ENCODE measurements at places on chromosomes 3 and 15.

GRCh38 chr15:78565097-78565950 lies at the start of gene CHRNA5:
TSS of gene CHRNA5 (plus strand) at chr15:78565520. CDS start at chr15:78565720, 200 bp downstream.
- peak; percentile 44 for DNase-seq

- no peak for DNase-seq
Measured at GRCh38 chr15:51263116-51263515, 75.3 kb downstream of the CYP19A1 start.

DNA sequence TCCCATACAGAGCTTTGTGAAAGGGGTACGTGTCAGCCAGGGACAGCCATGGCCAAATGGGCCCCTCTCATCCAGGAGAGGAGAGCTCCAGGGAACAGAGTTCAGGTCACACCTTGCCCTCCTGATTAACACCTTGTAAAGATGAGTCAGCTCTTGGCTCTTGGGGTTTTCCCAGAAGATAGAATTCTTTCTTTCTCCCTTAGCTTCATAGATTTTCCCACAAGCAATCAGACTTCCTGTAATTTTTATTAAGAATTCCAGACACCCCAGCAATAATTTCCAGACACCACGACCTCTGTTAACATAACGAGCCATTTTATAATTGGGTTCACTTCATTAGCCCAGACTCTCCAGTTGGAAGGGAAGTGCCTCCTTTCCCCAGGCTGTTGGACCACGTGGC lies 86.4 kb downstream of the LRTM1 start:
- no peak for DNase-seq

- no peak for DNase-seq
Measured at GRCh38 chr15:62941699-62942098, 100.8 kb upstream of the TPM1 start.

GRCh38 chr15:90955624-90956273 lies 1.1 kb downstream of the RCCD1 start:
- DNase-seq = no peak

DNA sequence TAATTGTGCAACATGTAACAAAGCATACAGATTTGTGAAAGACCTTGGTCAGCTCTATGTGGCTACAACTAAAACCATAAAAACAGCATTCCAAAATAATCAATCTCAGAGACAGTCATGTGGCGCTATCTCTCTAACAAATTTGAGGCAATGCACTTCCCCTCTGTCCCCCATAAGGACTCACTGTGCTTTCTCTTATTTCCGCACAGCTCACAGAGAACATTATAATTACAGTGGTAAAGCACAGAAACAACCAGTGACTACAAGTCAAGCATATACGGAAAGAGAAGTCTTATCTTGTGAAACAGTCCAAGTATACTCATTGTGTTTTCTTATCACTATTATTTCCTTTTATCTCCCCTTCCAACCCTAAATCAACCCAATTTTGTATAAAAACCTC lies 64.3 kb downstream of the RYK start:
- no peak for DNase-seq

DNA sequence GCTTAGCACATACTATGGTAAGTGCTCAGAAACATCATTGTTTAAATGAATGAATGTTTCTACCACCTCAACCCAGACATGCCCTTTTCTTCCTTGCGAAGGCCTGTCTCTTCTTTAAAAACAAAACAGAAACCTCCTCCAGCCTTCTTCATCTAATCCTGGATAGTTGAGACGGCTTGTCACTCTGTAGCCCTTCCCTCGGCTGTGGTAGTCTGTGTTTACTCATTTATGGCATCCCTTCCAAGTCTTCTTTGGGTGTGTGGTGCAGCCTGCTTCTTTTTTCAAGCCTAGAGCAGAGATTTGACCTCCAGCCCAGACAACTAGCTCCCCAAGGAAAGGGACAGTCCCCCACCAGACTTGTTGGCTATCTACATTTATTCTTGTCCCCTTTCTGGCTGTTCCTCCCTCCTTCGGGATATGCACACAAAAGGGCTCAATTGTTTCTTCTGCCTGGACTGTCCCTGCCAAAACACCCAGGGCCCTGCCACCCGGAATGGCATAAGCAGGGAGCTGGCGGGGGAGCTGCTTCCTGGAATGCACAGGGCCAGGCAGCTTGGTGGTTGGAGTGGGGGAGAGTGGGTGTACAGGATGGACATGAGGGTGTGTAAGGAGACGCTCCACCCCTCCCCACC lies 67.8 kb downstream of the ITGA11 start:
- no peak for DNase-seq

GRCh38 chr3:189720736-189721417 lies 89.7 kb downstream of the TP63 start:
- no peak for DNase-seq

- no peak for DNase-seq
Measured at GRCh38 chr3:100482176-100482575, 10.2 kb upstream of the TMEM45A start.

- no peak for DNase-seq
Measured at GRCh38 chr3:145219355-145220235, 941.4 kb downstream of the PLOD2 start.

DNA sequence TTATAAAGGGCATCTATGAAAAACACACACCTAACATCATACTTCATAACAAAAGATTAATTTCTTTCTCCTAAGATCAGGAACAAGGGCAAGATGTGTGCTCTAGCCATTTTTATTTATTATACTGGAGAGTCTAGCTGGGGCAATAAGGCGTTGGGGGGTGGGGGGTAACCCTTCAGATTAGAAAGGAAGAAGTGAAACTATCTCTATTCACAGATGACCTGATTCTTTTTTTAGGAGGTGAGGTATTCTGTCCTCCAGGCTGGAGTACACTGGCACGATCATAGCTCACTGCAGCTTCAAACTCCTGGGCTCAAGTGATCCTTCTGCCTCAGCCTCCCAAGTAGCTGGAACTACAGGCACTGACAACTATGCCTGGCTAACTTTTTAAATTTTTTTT lies 89.5 kb upstream of the MANF start:
- no peak for DNase-seq

GRCh38 chr3:50100386-50100785 lies 11.7 kb downstream of the RBM5 start:
- no peak for DNase-seq

DNA sequence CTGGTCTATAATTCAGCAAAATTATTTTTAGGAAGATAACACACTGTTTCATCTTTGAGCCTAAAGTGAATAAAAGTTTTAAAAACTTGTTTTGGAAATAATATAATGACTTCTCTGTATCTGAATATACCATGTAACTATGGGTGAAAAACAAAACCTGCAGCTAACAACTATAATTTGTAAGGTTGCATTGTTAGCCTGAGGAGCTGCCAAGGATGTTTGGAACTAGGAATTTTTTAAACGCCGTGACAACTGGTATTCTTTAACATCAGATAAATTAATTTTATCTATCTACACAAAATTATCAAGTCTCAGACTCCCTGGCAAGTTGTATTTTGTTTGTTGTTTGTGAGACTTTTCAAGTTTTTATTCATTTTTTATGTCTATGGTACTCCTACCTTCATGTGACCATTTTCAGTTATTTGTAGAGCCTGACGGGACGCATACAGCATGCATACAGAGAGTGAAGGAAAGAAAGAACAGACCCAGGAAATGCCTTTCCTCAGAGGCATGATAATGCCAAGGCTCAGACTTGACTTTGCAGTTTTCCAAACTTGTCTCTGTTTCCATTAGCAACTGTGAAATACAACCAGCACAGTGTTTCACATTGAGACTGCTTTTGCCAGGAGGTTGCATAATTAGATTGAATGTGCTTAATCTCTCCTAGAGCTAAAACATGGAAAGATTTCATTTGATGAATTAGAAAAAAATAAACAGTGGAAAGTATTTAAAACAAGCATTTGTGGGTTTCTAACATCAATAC lies 60.8 kb upstream of the ARHGEF26 start:
- peak; percentile 27 for DNase-seq

DNA sequence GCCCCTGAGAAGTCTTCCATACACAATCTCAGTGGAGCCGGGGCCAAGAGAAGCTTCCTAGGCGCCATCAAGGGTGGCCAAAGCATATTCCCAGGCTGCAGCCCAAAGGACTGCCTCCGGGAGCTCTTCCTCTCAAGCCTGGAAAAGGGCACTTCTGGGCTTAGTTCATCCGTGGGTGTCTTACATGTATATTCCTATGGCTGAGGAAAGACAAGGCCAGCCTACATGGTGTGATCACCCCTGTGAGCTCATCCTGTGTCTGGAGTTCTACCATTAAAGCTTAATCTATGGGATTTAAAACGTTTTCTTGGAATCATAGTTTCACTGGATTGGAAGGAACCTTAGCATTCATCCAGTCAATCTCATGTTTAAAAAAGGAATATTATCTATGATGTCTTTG lies 21.9 kb upstream of the TIMP4 start:
- DNase-seq = no peak

DNA sequence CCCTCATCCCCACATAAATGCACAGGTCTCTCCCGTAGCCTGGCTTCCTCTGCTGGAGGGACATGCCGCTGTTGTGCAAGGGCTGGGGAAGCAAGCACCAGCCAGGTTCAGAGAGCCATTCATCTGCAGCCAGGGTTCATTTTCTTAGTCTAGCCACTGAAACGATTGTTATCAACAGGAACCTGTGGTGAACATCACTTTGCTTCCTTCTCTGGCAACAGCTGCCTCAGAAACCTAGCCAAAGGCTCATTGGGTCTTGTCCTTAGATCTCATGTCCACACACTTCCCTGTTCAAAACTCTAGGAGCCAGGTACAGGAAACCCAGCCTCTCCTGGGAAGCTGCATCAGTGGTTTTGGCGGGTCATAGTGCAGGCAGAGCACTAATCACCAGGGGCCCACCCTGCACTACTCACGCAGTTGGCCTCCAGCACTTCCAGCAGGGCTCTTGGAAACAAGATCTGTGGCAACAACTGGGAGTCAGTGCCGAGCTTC lies 47.0 kb downstream of the OXNAD1 start:
- no peak for DNase-seq

DNA sequence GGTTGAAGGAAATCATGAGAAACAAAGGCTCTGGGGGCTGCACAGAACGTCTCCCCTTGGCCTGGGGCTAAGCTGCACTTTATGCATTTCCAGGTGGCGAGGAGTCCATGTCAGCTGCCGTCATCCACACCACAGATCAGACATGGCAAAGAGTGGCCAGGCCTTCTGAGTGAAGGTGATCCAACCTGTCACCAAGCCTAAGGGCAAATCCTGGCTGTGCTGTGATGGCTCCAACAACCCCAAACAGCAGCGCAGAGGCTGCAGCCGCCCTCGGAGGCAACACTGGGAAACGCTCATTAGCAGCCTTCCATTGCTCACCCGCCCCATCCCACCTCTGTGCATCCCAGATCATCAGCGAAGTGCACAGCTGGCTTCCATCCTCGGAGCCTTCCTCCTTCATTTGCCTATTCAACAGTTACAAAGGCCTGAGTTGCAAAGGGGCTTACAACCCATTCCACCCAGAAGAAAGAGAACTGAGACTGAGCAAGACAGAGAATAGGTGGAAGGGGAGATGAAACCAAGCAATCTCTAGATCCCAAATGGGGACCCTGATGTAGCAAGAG lies 55.7 kb downstream of the SRGAP3 start:
- no peak for DNase-seq

GRCh38 chr15:73994912-73995622 lies 551 bp downstream of the PML start:
- no peak for DNase-seq

Data from fibroblast of skin of left quadriceps (primary cell).